Hepatic stellate cell (primary cell): ENCODE measurements at places on chromosomes 5 and 9.

GRCh38 chr9:112796485-112796884, 45.9 kb downstream of the SNX30 start:
- DNase-seq, result no peak

GRCh38 chr9:107148216-107148615, 134.9 kb upstream of the RAD23B start:
- no peak for DNase-seq

DNA sequence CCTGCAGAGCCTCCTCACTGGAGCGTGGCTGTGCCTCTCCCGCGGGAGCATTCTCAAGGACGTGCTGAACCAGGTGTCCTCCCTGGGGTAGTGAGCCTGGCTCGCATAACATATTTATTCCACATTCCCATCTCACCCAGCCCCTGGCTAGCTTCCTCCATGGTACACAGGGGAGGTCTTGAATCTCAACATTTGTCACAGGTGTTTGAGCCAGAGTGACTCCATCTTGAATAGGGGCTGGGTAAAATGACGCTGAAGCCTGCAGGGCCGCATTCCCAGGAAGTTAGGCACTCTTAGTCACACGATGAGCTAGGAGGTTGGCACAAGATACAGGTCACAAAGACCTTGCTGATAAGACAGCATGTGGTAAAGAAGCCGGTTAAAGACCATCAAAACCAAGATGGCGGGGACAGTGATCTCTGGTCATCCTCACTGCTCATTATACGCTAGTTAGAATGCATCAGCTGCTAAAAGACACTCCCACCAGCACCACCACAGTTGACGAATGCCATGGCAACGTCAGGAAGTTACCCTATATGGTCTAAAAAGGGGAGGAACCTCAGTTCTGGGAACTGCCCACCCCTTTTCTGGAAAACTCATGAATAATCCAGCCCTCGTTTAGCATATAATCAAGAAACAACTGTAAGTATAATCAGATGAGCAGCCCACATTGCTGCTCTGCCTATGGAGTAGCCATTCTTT, 273.8 kb upstream of the IRX4 start:
- no peak for DNase-seq

GRCh38 chr9:18785604-18786003, 247.4 kb downstream of the SAXO1 start:
- no peak for DNase-seq

DNA sequence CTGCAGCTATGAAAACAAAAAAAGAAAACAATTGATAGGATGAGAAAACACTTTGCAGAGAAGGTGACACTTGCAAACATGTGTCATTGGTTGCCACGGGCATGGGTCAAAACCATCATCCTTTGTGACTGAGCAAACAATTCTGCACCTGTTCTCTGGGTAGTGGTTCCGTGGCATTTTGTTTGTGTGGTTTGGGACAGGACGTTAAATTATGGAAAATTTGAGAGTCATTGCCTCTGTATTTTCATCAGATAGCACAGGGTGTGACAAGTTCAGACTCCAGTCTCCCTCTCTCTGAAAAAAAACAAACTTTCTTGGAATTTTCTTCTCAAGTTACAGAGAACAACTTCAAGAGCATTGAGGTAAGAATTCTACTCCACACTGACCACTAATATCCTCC, 113.4 kb upstream of the HMHB1 start:
- DNase-seq, result no peak

DNA sequence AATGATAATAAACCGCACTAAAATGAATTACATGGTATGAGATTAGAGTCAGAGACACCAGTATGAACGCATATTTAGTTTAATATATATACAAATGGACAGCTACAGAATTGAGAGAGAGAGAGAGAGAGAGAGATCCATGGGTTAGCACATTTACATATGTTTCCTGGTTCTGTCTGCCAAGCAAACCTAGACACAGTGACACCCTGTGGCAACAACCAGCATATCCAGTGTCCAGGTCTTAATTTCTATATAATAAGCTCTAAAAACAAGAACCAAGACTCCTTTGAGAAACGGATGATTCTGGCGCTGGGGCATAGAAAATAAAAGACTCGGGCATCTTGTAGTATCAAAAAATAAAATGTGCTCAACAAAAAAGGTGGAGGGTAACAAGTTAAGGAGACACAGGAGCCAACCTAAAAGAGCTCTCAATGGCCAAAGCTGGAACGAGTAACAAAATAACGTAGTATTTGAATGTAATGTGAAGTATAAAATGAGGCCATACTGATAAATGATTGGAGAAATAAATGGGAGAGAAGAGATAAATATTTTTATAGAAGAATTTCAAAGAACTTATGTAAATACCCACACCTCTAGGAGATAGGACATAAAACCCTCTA, 84.5 kb downstream of the RFX3 start:
- DNase-seq, result peak; percentile 19

- no peak for DNase-seq
Measured at GRCh38 chr5:100780376-100780870, 122.7 kb downstream of the ST8SIA4 start.

DNA sequence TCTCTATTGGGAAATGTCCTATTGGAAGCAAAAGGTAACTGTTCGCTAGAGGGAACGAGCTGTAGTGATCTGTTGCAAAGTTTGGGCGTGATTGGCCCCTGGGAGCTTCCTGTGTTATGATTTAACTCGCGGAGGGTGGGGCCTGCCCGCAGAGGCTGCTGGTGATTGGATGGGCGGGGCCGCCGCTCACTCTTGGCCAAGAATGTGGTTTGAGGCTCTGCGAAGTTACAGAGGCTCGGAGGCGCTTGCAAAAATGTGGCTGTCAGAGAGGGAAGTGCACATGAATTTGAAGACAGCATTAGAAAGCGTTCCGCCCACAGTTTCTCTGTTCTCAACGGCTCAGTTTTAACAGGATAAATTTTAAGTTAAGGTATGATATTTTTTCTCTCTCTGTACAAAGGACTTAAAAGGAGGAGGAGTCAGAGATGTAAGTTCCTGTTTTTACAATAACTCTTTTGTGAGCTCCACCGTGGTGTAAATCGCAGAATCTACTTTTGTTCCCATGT, 46.9 kb downstream of the CNTRL start:
- DNase-seq, result peak; percentile 82

GRCh38 chr5:142655339-142656267, 30.3 kb downstream of the FGF1 start:
- DNase-seq, result peak; percentile 85
